Daoy (cell line): ENCODE measurements at places on chromosomes 4 and X. TPM values are rescaled to one million over a fixed set of nuclear protein-coding genes. Genes with fewer than 3 reads are reported as not detected.
A peak's percentile ranks its signal among the peaks of the same experiment; 100 is the strongest.

GRCh38 chr4:88341227-88342192 is 37.1 kb upstream of the HERC6 start:
- DNase-seq = peak; percentile 60

DNA sequence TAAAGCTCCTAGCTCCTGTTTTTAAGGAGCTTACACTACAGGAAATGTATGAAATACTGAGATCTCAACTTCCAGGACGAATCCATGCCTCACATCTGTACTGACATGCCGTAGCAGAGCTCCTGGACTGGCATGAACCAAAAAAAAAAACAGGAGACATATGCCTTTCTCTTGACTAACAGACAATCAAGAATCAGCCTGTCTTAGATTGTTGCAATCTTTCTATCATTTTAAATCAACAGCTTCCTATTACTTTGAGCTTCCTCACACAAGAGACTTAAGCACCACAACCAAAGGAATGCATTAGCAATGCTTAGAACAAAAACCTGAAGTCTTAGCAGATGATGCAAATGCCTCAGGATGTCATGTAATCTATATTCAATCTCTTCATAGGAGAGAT is 34.7 kb upstream of the AREG start:
- no peak for DNase-seq

- DNase-seq = peak; percentile 2
These were observed 308.2 kb downstream of the FRMPD4 start for GRCh38 chrX:12446342-12447075.

DNA sequence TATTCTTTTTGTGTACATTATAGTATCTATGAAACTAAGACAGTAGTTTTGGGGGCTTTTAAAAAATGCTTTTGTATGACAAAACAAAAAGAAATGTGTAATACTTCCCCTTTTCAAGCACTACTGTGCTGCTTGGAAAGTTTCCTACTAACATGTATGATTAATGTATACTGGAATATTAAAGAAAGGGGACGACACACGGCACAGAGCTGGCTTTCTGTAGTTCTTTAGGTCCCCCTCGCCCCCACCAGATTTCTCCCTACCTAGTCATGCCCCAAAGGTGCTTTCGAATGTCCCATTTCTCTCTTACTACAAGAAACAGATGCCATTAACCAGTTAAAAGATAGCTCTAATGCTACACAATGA is 1.6 kb upstream of the AP1S2 start:
- no peak for DNase-seq

- DNase-seq = no peak
These were observed 39.4 kb downstream of the PPP3CA start for GRCh38 chr4:101307899-101308298.

DNA sequence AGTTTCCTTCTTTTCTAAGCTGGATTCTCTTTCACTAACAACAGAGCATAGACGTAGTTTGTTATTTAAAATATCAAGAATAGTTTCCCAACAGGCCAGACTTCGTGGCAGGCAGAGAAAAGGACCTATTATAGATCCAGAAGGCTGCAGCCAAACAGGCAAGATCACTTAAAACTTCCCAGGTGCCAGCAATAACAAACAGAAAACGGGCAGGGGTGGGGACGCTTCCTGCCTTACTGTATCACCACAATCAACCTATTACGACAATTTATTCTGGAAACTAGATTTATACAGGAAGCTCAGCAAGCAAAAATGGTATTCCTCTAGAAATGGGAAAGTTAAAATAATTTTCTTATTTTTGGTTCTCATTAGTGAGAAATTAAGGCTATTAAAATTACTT is 22.1 kb downstream of the RWDD4 start:
- peak; percentile 32 for DNase-seq

Gene MAP3K15
- 0.36 and 0.57 TPM in 2 replicates for total RNA-seq

Gene SYP
- 7.5 and 7.6 TPM in 2 replicates for total RNA-seq

Gene FRAS1
- 0.48 and 1.9 TPM in 2 replicates for total RNA-seq

Gene XKRX
- not detected in 2 replicates for total RNA-seq

Gene NAP1L3
- total RNA-seq = 10.2 and 19.1 TPM in 2 replicates

Gene USP17L26
- not detected in 2 replicates for total RNA-seq

Gene KLKB1
- total RNA-seq = not detected in 2 replicates

Gene BTC
- total RNA-seq = 0.03 and 0.29 TPM in 2 replicates

Gene CPLX1
- not detected in 2 replicates for total RNA-seq
